ENCODE measurements at places on chromosomes 2 and 18. TPM values are rescaled to one million over a fixed set of nuclear protein-coding genes. Genes with fewer than 3 reads are reported as not detected.

GRCh38 chr18:24212939-24213338 is 74.1 kb downstream of the CABYR start:
- DNase-seq = no peak

DNA sequence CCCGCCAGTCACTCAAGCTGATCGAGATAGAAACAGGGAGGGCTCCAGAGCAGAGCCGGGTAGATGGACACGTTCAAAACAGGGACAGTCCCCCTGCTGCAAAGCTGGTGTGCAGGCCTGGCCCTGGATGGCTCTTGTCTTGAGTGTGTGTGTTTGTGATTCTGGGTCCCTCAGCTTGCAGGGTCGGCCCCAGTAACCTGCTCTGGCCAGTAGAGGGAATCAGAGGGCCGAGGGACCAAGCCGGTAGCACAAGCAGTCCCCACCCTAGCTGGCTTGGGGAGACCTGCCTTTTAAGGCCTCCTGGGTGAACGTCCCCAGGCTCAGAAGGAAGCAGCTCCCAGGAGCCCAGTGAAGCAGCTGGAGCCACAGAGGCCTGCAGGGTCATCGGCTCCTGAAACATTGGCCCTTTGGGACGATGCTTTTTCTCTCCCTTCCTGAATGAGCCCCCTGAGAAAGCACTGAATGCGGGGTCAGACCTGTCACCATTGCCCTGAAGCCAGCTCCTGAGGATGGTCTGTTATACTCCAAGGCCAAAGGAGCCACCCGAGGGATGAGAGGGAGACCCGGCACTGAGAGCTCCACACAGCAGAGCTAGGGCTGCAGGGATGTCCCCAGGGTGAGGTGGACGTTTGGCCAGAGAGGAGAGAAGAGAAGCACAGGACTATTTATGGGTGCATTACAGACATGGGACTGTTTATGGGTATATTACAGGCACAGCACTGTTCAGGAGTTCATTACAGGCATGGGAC is 15.4 kb upstream of the MLPH start:
- DNase-seq = peak; percentile 83

- no peak for DNase-seq
These were observed 493.3 kb downstream of the CMPK2 start for GRCh38 chr2:6372317-6372901.

DNA sequence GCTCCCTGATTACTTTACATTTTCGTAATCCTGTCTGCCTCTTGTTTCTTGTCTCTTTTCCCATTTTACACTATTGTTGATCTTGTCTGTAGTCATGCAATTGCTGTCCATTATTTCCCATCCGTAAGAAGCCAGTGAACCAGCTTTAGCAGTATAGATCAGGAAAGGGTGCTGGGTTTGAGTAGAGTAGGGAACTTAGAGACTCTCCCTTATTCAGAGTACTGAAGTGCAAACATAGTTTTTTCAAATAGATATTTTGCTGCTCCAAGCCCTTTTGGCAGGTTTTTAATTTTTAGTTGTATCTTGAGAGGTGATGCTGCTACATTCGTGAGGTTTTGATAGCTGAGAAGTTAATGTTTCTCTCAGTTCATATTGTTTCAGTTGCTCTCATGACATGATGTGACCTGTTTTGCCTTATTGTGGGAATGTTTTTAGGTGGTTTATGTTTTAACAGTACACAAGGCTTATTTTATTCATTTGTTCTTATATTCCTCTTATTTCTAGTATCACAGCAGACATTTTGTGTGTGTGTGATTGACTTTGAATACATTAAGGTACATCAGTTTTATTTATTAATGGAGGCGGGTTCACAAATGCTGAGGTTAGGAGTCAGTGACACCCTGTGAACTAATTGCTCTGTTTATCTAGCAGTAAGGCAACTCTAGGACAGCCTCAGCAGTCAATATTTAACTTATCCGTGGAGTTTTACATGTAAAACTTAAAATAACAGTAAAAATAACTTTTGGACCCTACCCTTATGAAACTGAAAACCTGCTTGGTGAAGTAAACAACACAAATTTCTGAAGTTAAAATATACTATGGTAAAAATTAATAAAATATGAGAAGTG is 118.4 kb downstream of the ZNF407 start:
- DNase-seq = no peak

DNA sequence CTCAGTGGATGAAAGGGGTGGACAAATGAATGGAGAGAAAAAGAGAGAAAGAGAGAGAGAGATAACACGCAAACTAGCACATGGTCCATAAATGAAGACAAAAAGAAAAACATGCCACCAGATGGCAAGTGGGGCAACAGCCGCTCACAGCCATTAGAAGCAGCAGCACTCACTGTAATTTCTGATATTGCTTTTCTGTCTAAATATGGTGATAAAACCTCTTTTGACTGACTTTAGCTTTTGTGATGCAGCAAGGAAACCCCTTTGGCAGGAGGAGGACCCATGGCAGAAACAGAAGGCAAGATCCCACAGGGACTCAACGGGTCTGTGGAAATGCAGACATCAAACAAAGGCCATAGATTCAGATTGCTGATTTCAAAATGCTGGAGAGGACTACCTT is 88.0 kb upstream of the CDH20 start:
- no peak for DNase-seq

DNA sequence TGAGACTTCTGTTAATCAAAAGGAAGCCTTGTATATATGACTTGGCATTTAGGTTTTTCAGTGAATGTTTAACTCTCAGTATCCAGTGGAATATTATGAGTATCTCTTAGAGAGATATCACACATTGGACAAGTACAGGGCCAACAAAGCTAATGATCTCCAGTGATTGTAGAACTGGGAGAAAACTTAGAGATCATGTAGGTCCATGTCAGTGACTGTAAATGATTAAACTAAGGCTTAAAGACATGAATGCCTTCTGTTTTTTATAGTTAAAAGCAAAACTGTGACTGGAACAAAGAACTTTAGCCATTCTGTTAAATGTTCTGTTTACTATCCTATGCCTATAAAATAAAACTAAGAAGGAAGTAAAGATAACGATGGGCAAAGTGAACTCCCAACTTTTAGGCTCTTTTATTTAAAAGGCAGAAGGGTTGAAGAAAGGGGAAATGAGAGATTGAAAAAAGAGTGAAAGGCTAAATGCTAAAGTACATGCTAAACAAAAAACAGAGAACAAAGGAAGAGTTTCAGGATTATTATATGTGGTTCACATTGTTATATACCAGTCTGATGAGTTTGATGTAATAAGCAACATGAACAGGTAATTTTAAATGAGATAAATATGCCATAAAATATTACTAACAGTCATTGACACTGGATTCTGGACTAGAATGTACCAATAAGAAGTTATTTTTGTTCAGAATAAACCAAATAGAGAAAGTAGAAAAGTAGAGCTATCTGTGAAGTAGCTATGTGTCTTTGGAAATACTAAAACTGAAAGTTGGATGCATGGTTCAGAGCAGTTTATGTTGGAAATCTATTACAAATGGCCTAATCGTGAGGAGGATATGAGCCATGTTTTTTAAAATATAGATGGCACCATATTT is 37.1 kb upstream of the TNFRSF11A start:
- peak; percentile 46 for DNase-seq

DNA sequence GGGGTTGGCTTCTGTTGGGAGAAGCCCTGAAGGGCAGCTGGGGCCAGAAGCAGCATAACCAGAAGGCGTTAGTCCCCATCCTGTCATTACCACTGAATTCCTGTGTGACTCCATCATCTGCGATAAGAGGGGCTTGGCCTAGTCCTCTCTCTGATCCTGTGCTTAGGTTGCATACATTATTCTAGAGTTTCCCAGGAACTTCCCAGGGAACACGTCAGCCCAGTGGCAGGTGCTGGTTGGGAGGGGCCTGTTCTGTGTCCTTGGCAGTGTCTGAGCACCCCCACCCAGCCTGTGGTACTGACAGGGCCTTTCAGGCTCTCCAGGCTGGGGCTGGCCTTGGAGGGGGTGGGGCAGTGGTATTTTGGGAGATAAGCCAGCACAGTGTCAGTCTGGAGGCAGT is 4.5 kb upstream of the TOGARAM2 start:
- no peak for DNase-seq

GRCh38 chr2:138522556-138522955 is 21.0 kb downstream of the SPOPL start:
- DNase-seq = no peak

DNA sequence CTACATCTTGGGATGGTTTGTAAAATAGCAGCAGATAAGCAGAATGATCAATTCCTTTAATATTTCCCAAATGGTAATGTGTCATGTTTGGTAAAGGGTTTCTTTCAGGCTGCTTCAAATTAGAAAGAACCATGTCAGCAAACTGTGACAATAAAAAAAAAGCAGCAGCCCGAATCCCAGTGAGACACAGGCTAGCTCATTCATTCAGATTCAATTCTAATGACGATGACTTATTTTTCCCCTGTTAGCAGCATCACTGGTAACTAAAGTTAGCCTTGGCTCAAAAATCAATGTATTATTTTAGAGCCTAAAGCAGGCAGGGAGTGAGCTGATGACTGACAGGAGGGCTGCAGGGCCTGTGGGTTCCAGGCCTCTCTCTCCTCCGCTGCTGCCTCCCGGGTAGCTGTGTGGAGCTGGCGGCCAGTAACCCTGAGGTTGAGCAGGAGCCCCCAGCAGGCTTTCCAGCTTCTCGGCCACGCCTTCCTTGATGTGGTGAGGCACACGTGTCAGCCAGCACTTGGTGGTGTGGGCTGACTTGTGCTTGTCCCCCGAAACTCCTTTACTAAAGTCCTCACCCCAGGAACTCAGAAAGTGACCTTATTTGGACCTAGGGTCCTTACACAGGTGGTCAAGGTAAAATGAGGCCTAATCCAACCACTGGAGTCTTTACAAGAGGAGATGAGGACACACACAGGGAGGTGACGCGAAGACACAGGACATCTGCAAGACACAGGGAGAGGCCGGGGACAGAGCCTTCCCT is 120.5 kb upstream of the HS6ST1 start:
- DNase-seq = no peak

DNA sequence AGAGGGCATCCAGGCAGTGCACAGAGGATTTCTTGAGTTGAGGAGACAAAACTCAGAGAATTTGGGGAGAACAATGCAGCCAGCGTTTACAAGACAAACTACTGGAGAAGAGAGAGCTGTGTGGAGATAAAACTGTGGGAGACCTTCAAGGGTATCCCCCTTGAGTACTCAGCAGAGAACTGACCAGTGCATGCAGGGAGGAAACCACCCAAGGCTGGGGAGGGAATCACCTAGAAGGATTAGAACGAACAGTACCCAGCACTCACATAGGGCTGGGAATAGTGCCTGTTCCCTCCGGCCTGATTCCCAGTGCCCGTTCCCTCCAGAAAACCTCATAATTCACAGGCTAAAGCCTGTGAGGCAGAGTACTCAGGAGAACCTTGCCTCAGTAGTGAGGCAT is 61.9 kb upstream of the YPEL5 start:
- no peak for DNase-seq

DNA sequence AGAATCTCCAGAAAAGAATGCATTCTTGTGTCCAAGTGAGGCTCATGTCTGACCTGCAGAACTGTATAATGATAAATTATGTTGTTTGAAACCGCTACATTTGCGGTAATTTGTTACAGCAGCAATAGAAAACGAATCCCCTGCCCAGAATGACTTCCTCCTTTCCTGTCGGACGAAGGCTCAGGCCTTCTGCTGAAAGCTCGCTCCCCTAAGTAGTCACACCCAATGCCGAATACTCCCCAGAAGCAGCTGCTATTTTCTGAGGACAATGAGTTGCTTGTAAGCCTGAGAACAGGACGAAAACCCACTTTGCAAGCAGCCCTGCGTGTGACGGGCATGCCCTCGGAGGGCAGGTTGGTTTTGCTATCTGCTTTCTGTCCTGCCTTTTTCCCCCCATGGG is 27.7 kb upstream of the PTPN4 start:
- DNase-seq = no peak

DNA sequence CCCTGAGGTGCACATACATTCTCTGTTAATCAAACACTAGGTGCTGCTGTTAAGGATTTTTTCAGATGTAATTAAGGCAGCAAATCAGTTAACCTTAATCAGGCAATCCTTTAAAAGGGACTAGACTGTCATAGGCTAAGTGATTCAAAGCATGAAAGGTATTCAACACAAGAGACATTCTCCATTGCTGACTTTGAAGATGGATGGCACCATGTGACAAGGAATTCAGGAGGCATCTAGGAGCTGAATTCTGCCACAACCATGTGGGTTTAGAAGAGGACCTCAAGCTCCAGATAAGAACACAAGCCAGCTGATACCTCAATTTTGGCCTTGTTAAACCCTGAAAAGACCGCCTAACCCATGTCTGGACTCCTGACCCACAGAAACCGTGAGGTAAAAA is 84.0 kb downstream of the SMAD2 start:
- DNase-seq = no peak

DNA sequence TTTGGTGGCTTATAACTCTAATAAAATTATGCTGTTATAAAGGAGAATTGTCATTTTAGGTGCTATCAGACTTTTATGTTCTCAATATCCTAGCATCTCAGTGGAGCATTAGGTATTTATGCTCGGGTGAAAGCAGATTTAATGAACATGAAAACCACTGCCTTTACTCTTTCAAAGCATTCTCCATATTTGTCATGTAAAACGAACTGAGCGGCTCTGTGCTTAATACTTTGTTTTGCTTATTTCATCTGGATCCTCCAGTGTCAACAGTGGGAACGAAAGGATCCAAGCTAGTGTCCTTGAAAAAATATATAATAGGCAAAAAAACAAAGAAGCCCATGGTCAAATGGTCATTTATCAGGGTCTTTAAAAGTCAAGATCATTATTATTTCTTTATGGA is 53.5 kb downstream of the THSD7B start:
- DNase-seq = no peak

GRCh38 chr2:221235941-221236340 is 336.2 kb downstream of the EPHA4 start:
- no peak for DNase-seq

- DNase-seq = peak; percentile 22
These were observed 27.9 kb downstream of the PIEZO2 start for GRCh38 chr18:11121443-11121849.

DNA sequence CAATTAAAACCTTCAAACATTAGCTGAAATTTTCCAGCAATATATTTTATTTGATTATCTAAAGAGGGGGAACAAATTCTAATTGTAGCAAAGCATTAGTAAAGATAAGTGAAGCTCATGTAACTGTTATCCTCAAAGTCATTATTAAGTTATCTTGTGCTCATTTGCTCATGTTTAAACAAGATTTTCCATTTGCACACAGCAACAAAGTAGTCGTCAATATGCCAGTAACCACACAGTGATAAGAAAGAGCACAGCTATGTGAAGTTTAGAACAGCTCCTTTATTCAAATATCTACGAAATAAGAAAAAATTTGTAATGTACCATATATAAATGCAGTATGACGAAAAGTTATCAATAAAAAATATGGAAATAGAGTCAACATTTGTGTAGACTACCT is 159.5 kb downstream of the ERBB4 start:
- no peak for DNase-seq

GRCh38 chr2:225400060-225400511 is 576 bp downstream of the NYAP2 start:
- DNase-seq = peak; percentile 29

- no peak for DNase-seq
These were observed 387.8 kb downstream of the CDH7 start for GRCh38 chr18:66138642-66139041.

The LYG1 gene
- 0.08 TPM for total RNA-seq

The CNOT11 gene
- 64.9 TPM for total RNA-seq

The FKBP1B gene
- total RNA-seq = not detected

The CXCR4 gene
- total RNA-seq = 4.9 TPM

The CD28 gene
- total RNA-seq = not detected

Measured in HT-29 (cell line).